HFFc6 (cell line): ENCODE measurements at places on chromosomes 1 and 21. TPM values are rescaled to one million over a fixed set of nuclear protein-coding genes. Genes with fewer than 3 reads are reported as not detected.

Gene MAB21L3
- total RNA-seq = 0.07 to 0.11 TPM in 2 of 3 replicates, not detected in the other

Gene TIPRL
- total RNA-seq = 42.4 to 46.3 TPM (median 45.0 TPM) in 3 replicates

Gene RUSC1
- 26.6 and 32.2 TPM in 2 replicates for total RNA-seq

Gene KIRREL1
- 97.4 to 107 TPM (median 99.5 TPM) in 3 replicates for total RNA-seq

Gene FHAD1
- total RNA-seq = not detected in 3 replicates

Gene ELF3
- total RNA-seq = not detected in 3 replicates
